NCI-H524 (cell line): ENCODE measurements at places on chromosomes 7 and 10.

GRCh38 chr7:110157631-110158362 lies 933.1 kb upstream of the LRRN3 start:
- no peak for DNase-seq

DNA sequence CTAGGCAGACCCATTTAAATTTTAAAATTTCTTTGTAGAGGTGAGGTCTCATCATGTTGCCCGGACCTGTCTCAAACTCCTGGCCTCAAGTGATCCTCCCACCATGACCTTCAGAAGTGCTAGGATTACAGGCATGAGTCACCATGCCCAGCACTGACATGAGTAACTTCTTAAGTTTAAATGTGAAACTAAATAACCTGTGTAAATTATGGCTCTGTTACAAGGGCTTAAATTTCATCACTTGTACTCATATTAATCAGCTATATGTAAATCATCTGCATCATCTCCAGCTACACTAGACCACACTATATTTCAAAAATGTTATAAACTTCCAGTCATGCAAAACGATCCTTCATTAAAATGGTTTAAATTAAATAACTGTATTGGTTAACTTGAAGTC lies 56.1 kb downstream of the ATAD1 start:
- DNase-seq: no peak

DNA sequence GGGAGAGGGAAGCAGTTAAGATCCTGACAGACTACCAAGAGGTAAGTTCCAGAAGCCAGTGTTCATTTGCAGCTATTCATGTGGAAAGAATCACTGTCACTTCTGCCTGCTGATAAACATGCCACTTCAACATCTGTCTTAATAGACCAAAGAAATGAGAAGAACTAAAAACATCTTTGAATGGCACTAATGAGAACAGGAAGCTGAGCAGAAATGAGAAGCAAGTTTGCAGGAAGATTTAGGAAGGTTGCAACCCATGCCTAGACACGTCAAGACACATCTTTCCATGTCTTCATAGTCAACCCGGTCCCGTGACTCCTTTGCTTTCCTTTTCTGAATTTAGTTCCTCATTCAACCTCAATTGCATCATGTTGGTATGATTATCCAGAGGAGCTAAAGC lies 180.0 kb downstream of the PDE1C start:
- DNase-seq: no peak

DNA sequence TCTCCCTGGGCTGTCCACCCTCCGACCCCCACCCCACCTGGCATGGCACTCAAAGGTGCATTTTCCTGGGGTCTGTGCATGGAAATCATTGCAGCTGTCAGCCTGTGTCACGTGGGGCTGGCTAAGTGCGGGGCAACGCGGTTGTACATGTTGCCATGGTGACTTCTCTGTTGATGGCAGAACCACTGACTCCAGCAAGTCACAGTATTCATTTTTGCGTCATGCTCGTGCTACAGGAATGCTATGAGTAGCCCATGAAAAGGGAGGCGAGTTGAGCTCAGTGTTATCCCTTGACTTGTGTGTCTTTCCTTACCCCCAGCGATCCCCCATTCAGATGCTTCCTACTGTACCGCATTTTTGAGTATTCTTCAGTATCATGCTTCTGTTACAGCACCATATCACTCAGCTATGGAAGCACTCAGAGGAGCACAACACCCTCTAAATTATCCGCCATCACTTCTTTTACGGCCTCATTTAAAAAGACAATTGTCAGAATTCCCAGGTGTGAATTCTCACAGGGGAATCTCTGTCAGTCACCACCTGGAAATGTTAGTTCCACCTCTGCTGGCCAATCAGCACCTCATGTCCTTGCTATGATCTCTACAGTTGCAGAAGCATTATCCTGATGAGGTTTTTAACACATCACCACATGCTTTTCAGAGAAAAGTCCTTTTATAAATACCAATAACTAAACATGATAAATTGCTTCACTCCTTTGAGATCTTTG lies 194.4 kb upstream of the C7orf33 start:
- peak; percentile 48 for DNase-seq

- no peak for DNase-seq
Measured at GRCh38 chr7:47836080-47836479, 112.2 kb downstream of the PKD1L1 start.
